Left forelimb (tissue), 1 donor: ENCODE measurements at places on chromosomes 4 and X.

- no peak for DNase-seq
Observed at GRCh38 chr4:25223802-25224375, 9.9 kb upstream of the PI4K2B start.

- DNase-seq, result no peak
Observed at GRCh38 chr4:51942108-51942832, 77.9 kb downstream of the LRRC66 start.

DNA sequence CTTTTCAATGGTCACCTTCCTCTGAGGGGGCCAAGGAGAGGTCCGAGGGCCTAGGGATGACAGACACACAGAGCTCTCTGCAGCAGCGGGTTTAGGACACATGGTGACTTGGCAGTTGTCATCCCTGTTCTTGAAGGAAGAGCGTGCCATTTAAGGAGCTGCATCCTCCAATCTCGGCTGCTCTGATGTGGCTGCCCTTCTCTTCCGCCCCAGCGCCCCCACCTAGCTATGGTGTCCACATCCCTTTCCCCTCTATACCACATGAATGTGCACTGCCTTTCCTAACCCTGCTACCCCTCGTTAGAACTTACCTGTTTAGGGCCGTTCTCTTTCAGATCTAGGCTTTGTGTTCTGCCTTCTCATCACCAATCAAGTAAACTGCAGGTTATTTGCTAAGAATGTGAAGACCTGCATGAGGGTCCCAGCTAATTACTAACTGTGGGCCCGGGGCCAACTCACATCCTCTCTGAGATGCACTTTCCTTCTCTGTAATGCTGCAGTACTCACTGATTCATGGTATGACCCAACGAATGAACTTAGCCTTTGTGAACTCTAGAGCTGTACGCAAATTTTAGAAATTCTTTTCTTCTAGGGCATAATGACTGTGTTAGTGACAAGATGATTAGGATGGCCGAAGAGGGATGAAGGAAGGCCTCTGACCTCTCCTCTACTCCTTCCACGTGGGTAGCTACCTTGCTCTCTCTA lies 38.2 kb downstream of the CHST7 start:
- DNase-seq, result no peak

GRCh38 chr4:15765910-15766697 lies 12.0 kb upstream of the CD38 start:
- no peak for DNase-seq

- no peak for DNase-seq
Observed at GRCh38 chr4:24070117-24070516, 180.3 kb upstream of the PPARGC1A start.

- no peak for DNase-seq
Observed at GRCh38 chrX:70485466-70485865, 40.8 kb downstream of the DLG3 start.

DNA sequence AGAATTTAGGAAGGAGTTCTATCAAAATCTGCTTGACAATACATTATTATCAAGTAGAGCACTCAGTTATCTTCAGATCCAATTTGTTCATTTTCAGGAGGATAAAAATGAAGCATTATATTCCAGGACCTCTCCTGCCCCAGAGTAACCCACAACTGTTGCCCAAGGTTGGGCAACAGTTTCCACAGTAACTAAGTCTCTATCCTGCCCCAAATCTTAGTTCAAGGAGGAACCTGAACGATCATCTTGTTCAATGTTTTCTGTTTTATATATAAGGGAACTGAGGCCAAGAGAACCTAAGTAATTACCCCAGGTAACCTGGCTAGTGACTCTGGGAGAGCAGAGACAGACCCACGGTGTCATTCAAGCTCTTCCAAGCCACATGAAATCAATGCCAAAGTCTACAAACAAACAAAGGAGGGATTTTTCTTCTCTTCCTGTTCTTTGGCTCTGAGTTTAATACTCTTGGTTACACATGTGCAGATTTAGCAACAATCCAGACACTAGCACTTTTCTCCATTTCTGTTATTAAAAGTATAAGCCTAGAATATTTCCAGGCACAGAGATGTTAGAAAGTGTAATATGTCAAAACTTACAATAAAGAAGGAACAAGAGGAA lies 105.6 kb downstream of the C4orf51 start:
- DNase-seq, result no peak

DNA sequence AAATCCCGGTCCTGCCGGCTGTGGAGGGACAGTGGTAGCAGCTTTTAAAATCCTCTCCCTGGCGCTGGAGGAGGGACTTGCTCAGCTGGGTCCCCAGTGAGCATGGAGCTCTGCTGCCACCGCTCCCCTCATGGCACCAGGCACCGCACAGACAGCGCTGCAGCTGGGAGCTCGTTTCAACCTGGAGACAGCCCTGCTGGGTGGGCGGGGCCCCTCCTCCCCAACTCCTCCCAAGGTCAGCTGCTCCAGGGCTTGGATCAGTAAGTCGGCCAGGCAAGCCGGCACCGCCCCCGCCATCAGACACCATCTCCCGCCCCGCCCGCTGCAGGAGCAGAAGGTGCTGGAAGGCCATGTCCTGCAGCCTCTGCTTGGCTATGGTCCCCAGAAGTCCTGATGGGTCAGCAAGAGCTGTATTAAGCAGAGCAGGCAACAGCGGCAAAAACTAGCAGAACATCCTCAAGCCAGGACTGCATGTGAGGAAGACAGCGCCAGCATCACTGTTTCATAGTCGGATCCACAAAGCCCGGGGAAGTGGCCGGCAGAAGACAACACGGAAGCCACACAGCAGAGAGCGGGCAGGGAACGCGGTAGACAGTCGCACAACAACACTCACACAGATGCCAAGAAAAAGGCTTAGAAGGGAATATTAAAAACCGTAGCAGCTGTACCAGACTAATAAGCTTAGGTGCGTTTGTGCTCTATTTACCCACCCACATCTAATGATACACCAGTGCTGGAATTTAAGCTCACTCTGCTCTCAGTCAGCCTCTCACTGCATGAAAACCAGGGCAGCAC lies 16.2 kb downstream of the ZFYVE28 start:
- no peak for DNase-seq

DNA sequence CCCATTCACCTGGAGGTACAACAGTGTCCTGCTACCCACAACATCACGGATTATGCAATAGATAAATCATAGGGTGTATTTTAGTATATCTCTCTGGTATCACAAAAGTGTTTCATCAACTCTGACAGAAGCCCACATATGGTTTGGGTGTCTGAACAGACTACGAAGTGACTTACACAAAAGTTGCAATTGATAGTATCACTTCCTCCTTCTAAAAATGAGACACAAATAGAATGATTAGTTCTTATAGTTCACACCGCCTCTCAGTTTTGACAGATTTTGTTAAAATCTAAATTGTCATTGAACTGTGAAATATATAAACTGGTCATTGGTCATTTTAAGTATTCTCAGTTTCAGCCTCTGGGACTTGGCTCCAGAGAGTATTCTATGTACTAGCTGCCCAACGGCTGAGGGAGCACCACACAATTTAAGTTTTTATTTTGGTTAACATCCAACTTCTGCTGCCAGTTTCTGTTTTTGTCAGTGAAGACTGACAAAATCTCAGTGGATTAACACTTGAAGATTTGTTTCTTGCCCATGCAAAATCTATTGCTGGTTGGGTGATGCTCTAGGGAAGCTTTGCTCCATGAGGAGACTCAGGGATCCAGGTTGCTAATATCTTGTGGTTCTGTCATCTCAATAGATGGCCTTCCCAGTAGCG lies 113.8 kb upstream of the PUDP start:
- DNase-seq, result no peak

DNA sequence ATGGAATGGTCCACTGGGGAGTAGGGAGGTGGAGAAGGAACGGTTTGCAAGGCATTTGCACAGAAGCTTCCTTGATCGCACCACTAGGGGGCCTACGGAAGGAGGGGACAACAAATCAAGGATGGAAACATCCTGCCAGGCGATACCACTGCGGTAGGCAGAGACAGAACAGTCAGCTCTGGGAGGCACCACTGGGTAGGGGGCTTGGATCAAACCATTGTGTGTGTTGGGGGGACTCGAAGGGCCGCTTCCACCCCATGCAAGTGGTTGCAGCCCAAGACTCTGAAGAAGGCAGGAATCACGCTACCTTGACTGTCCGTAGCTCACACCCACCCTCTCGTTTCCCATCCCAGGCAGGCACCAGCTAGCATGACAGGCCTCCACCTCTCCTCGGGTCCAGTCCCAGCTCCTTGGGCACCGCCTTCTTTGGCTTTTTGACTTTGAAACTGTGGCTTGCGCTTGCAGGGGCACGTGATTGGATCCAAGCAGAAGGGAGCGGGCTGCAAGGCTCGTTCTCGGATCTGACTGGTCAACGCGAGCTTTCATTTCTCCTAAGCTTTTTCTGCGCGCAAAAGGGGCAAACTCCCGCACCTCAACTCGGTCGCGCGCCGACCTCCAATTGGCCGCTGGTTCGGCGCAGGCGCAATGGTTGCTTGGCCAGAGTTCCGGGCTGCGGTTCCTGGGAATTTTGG lies 28.4 kb downstream of the GAGE1 start:
- DNase-seq, result no peak

DNA sequence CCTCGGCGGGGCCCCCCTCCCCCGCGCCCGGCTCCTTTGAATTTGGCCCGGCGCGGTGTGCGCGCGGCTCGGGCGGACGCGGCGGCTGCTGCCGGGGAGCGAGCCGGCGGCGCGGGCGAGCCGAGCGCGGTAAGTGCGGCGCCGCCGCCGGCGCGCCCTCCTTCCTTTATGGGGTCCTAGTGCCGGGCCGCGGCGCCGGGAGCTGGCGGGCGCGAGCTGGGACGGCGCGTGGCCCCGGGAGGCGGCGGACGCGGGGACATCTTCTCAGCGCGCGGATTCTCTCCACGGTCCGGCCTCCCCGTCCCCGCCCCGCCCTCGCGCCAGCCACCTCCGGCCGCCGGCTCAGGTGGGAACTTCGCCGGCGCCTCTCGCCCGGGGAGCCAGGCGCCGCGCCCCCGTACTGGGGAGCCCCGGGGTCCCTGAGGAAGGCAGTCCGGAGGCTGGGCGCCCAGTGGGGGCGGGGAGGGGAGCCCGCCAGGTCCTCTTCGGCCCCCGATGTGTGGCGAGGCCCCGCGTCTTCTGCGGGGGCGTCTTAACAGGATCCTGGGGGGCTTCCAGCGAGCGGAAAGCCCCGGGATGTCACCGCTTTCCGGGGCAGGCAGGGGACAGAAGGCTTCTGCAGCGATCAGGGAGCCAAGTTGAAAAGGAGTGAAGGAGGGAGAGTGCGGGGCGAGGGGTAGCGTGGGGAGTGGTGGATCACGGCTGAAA lies 98.4 kb upstream of the TENM3 start:
- no peak for DNase-seq

DNA sequence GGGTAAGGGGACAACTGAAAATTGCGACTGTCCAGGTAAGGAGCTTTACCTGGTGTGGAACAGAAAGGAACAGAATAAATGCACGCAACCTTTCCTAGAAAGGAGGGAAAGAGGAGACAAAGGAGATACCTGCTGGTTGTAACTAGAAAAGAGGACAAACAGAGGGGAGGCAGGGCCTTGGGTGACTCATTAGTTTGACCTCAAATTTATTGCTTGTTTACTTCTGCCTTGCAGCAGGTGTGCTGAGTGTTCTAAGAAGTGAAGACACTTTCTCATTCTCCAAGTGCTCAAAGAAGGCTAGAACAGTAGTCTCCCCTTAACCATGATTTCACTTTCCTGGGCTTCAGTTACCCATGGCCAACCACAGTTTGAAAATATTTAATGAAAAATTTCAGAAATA lies 123.1 kb upstream of the BOD1L1 start:
- DNase-seq, result no peak

- DNase-seq, result no peak
Observed at GRCh38 chrX:46311581-46312120, 233.6 kb downstream of the ZNF674 start.

- DNase-seq, result no peak
Observed at GRCh38 chr4:14667624-14668151, 334.6 kb upstream of the CPEB2 start.

DNA sequence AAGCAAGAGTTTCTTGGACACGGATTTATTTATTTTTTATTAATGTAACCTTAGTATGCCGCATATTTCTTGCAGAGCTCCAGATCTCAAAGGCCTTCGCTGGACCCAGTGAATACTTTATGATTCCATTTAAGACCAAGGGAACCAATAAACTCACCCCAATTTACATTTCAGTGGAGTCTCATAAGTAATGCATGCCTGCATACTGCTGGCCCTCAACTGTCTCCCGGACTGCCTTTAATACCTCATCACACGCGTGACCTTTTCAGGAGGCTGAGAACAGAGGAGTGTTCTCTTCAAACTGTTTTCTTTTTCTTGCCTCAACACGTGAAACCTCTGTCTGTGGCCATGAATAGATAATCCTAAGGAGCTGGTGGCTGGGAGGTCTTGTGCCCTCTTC lies 240.9 kb downstream of the STIM2 start:
- no peak for DNase-seq

DNA sequence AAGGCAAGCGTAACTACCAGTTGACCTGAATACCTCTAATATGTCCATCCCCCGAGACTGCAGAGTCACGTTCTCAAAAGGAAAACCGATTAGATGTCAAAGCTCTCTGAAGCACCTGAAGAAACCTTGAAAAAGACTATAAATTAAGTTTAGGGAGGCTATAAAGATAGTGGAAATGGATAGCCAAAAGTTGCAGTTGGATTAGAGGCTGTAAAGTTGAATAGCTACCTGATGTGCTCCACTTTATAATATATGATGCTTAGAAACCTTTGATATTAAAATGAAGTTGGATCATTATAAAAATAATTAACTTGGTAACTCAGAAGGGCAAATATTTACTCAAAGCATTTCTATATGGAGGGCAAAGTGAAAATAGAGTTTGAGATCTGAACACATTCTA lies 506.6 kb upstream of the AGA start:
- no peak for DNase-seq

DNA sequence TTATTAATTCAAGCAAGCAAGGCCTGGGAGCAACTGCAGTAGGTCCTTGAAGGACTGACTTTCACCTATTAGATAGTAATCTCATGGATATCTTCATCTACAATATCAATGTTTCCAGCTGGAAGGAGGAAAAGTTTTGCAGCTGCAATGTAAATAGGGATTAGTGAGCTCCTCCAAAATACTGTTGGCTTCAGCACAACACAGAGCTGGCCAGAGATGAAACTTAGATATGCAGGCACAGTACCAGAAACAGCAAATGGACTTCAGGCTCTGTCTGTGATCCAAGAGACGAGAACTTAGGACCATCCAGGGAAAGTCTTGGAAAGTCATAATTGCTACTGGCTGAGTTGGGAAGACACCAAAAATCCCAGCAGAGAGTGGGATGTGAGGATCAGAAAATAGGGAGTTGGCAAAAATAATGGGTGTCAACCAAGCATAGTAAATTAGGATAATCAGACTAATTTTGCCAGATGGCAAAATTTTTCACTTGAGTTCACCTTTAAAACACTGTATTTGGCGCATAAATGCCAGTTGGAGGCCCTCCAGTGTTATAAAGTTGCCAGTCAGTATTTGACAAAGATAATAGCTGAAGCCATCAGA lies 57.5 kb downstream of the PARM1 start:
- no peak for DNase-seq
